Nucleus accumbens (tissue), 56 donors: ENCODE measurements at places on chromosomes 12 and 14.

- no peak for DNase-seq
Observed at GRCh38 chr12:96343347-96343954, 56.8 kb downstream of the CDK17 start.

GRCh38 chr12:131920157-131920508 is 8.9 kb upstream of the PUS1 start:
- DNase-seq = no peak

DNA sequence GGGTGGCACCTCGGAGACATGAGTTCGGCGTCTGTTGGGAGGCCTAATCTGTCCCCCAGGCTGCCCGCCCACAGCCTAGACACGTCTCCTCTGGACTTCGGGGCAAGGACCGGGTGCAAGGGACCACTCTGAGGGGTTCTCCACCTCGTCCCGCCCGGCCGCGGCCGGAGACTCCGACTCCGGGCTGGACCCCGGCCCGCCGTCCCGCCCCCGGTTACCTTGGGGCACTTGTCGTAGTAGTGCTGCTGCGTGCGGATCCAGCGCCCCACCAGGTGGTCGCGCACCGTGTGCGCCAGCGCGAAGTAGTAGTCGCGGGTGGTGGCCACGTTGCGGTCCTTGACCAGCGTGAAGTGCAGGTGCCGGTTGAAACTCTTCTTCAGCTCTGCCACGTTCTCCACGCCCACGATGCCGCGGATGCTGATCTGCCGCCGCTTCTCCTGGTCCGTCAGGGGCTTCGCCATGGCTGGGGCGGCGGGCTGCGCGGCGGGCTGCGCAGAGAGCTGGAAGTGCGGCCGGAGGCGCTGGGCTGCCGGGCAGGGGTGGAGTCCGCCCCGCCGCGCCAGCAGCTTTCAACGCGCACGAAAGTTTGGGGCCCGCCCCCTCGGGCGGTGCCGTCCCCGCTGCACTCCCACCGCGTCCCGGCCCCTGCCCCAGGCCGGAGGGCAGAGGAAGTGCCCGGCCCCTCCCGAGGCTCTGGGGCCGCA is at the start of gene PYGL:
Gene PYGL (minus strand): TSS at position 541 of the 704 bp plus-strand sequence. CDS start 80 bp downstream, at position 461.
- no peak for DNase-seq

- no peak for DNase-seq
Observed at GRCh38 chr12:29048787-29049186, 100.3 kb upstream of the FAR2 start.

GRCh38 chr12:59717436-59717835 is 121.6 kb downstream of the SLC16A7 start:
- DNase-seq = no peak

DNA sequence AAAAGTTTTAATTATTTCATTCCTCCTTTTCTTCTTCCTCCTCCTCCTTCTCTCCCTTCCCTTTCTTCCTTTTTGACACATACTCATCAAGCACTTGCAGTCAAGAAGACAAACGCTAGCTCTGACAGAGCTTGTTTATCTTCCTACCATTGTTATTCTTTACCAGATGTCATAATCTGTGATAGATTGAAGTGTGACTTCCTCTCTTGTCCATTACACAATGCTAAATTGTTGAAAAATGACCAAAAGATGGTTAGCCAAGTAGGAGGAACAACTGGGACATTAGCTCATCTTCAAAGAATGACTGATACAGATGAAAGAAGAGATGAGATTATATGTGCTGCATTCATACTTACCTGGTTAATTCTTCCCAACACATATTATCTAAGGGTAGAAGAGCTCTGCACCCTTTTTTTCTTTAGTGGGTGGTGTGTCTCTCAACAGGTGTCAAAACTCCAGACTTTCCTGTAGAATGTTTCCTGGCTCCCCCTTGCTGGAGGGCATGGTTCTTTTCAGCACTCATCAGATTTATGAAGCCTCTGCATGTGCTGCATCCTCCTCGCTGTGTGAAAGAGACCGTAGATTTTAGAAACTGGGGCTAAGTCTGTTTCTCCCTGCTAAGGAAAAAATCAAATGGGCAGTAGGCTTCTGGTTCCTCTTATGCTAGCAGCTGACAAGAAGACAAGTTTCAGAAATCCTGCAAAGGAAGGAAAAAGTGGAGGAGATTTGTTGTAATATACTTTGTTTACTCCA is 147.1 kb downstream of the TMX1 start:
- DNase-seq = no peak

- peak; percentile 1 for DNase-seq
Observed at GRCh38 chr12:62210422-62210821, 49.8 kb upstream of the USP15 start.

DNA sequence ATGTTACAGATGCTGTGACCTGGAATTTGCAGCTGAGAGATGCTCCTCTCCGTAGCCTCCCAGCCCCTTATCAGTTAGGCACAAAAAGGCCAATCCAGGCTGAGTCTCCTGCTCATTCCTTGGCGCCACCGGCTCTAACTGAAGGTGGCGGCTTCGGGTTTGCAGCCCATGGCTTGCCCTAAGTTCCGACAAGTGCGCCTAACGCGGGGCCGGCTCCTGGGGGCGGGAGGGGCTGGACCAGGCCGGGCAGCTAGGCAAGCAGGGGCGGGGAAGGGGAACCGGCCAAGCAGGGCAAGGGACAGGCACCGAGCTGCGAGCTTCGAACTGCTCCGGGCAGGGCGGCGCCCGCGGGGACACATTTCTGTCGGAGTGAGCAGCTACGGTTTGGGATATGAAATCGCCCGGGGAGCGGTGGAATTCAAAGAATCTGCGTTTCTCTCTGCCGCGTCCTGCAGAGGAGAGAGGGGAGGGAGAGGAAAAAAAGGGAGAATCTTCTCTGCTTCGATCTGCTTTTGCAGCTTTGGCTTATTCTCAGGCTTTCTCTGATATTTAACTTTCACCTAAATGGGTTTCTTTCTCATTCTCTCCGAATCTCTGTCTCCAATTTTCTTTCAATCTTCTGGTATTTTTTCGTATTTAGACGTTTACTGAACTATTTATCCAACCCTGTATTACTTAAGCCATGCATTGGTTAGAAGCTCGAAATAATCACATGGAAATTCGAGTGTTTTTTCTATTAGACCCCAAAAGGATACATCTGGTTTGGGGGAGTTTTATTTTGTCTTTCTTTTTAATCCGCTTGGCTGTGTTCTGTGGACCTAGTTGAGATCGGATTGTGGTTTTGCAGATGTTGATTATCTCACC is 1.6 kb upstream of the HOXC12 start:
- DNase-seq = no peak

- peak; percentile 3 for DNase-seq
Observed at GRCh38 chr12:62123721-62124203, 136.4 kb upstream of the USP15 start.

GRCh38 chr14:99050309-99050708 is 221.7 kb downstream of the BCL11B start:
- DNase-seq = no peak

DNA sequence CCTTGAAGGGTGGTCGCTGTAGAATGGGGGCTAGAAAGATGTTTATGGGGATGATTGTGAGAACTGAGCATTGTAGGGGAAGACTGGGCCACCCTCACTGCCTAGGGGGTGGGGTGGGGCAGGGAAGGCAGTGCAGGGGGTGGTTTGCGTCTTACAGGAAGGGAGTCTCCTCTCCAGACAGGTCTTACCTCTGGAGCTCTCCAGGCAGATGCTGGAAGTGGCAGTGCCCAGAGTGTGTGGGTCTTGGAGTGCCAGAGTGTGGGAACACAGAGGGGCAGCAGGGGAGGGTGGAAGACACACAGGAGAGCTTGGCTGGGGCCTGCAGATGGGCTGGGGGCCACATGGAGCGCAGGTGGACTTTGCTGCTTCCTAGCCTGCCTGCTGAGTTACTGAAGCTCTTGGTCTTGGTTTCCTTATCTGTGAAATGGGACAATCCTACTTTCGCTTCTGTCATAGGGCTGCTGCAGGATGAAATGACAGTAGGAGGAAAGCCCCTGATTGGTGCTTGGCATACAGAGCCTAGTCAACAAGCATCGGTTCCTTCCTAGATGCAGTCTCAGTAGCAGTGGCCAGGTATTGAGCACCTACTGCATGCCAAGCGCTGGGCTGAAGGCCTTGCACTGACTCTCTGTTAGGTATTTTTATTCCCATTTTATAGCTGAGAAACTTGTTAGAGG is 118.3 kb downstream of the SLC25A47 start:
- no peak for DNase-seq

- no peak for DNase-seq
Observed at GRCh38 chr12:117408161-117408791, 46.9 kb upstream of the NOS1 start.

GRCh38 chr12:25376407-25376806 is 125.7 kb upstream of the KRAS start:
- DNase-seq = no peak

DNA sequence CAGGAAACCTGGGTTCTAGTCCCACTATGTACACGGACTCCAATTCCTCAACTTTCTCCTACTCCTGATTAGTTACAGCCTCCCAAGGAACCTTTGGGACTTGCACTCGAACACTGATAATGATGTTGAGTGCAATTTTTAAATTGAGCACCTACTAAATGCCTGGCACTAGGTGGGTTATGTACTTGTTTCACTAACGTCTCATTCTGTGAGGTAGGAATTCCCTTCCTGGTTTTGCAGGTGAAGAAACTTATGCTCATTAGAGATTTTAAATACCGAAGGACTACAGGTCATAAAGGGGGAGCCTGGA is 536 bp downstream of the PARPBP start:
- DNase-seq = no peak

GRCh38 chr12:13039328-13039956 is 4.7 kb upstream of the FAM234B start:
- DNase-seq = no peak

GRCh38 chr14:104752423-104752734 is 568 bp upstream of the SIVA1 start:
- DNase-seq = no peak
